Posterior vena cava (tissue), 2 donors: ENCODE measurements at places on chromosomes 12 and 14. TPM values are rescaled to one million over a fixed set of nuclear protein-coding genes. Genes with fewer than 3 reads are reported as not detected.

- no peak for DNase-seq
These were observed 21.7 kb downstream of the ABCD4 start for GRCh38 chr14:74281069-74281468.

Gene DNAJC22
- not detected for total RNA-seq

GRCh38 chr12:96121271-96121711 is 72.9 kb upstream of the ELK3 start:
- no peak for DNase-seq

DNA sequence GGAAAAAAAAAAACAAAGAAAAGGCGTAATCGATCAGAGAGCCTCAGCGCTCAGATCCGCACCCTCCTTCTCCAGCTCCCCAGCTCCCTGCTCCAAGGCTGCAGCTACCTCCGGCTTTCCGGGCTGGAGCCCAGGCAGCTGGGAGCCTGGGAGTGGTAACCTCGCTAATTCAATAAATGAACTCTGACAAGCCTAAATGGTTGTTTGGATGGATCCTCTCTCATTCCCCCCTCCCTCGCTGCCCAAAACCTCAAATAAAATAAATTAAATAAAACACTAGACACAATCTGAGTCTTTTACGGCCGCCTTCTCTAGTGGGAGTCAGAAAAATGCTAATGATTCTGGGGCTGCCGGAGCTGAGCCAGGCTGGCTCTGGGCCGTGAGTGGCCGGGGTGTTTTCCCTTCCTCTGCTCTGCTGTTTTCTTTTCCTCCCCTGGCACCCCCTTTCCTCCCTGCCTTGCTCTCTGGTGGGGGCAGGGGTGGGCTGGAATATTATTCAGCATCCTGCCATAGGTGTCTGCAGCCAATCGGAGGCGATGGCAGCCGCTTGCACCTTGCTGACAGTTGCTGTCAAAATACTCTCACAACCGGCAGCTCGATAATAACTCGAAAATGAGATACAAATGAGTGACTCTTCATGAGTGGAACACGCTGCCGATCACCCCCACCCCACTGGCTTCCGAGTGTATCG is 76.1 kb downstream of the RBM19 start:
- no peak for DNase-seq

GRCh38 chr12:102281231-102281630 is 83.6 kb upstream of the PMCH start:
- no peak for DNase-seq

GRCh38 chr12:80441921-80442320 is 2.1 kb upstream of the PTPRQ start:
- no peak for DNase-seq

Gene TEX22
- total RNA-seq: 0.23 TPM

GRCh38 chr12:60162988-60163720 is 567.3 kb downstream of the SLC16A7 start:
- no peak for DNase-seq

- DNase-seq: no peak
These were observed 155.3 kb upstream of the CDKN3 start for GRCh38 chr14:54241517-54241916.

Gene IRAK3
- 24.3 TPM for total RNA-seq

DNA sequence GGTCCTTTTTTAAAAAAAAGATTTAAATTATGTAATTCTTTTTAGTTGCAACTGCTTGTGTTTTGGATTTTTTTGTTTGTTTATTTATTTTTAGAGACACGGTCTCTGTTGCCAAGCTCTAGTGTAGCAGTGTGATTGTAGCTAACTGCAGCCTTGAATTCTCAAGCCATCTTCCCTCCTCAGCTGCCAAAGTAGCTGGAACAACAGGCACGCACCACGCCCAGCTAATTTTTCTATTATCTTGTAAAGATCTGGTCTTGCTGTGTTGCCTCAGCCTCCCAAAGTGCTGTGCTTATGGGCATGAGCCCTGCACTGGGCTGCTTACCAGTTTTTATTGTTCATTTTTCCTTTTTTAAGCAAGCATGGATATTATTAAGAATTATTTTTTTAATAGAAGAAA is 10.6 kb upstream of the ART4 start:
- DNase-seq: no peak

GRCh38 chr12:130280231-130280630 is 57.5 kb upstream of the PIWIL1 start:
- no peak for DNase-seq

DNA sequence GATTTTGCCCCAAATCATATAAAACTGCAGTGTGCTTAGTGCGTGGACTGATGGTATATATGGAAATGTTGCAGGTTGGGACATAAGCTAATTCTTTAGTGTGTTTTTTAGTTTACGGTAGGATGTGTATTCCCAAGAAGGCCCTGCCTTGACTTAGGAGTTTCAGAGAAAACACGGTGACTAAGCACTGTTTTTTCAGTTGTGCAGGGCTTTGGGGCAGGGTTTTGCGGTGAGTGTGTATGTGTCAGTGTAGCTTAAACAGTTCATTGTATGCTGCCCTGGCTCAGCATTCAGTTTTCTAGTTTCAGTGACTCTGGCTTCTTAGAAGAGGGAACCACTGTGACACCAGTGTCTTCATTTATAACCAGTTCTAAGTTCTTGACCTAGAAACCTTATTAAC is 101.2 kb downstream of the AKAP6 start:
- DNase-seq: no peak

Gene DHRS2
- total RNA-seq: not detected
